ENCODE measurements at places on chromosomes 12 and 14. TPM values are rescaled to one million over a fixed set of nuclear protein-coding genes. Genes with fewer than 3 reads are reported as not detected.

GMPR2 gene
- polyA plus RNA-seq, result 52.9 TPM

SLC6A13 gene
- polyA plus RNA-seq, result 0.19 TPM

FAM186B gene
- 0.12 TPM for polyA plus RNA-seq

A2M gene
- 0.15 TPM for polyA plus RNA-seq

TARBP2 gene
- polyA plus RNA-seq, result 135 TPM

LGR5 gene
- 0.13 TPM for polyA plus RNA-seq

FAM216A gene
- 24.6 TPM for polyA plus RNA-seq

CCDC197 gene
- polyA plus RNA-seq, result not detected

MIS18BP1 gene
- 13.1 TPM for polyA plus RNA-seq

PLXNC1 gene
- polyA plus RNA-seq, result 0.86 TPM

CTSG gene
- not detected for polyA plus RNA-seq

ARG2 gene
- polyA plus RNA-seq, result 59.1 TPM

ARHGAP9 gene
- 7.0 TPM for polyA plus RNA-seq

GPRC5D gene
- 0.45 TPM for polyA plus RNA-seq

MYBPC1 gene
- not detected for polyA plus RNA-seq

INHBC gene
- 0.30 TPM for polyA plus RNA-seq

RPGRIP1 gene
- polyA plus RNA-seq, result 0.35 TPM

RNASE3 gene
- polyA plus RNA-seq, result not detected

EML5 gene
- polyA plus RNA-seq, result 0.39 TPM

RAB15 gene
- polyA plus RNA-seq, result 38.8 TPM

SOX5 gene
- 1.9 TPM for polyA plus RNA-seq

AICDA gene
- polyA plus RNA-seq, result not detected

PLBD1 gene
- polyA plus RNA-seq, result 6.3 TPM

ASB2 gene
- polyA plus RNA-seq, result 3.2 TPM

FAM222A gene
- 0.94 TPM for polyA plus RNA-seq

C12orf54 gene
- polyA plus RNA-seq, result not detected

TMEM132D gene
- polyA plus RNA-seq, result 2.8 TPM

RFX4 gene
- polyA plus RNA-seq, result 0.05 TPM

RABGGTA gene
- 65.1 TPM for polyA plus RNA-seq

WNT5B gene
- 1.2 TPM for polyA plus RNA-seq

MORN3 gene
- polyA plus RNA-seq, result 0.39 TPM

RASAL1 gene
- 5.9 TPM for polyA plus RNA-seq

PPP1R36 gene
- 0.25 TPM for polyA plus RNA-seq

PYM1 gene
- polyA plus RNA-seq, result 37.3 TPM

IFT81 gene
- 4.1 TPM for polyA plus RNA-seq

SMCO2 gene
- 0.11 TPM for polyA plus RNA-seq

TAMALIN gene
- polyA plus RNA-seq, result 2.6 TPM

TTC9 gene
- polyA plus RNA-seq, result 21.0 TPM

KRT82 gene
- polyA plus RNA-seq, result not detected

AGAP2 gene
- 1.5 TPM for polyA plus RNA-seq

KRT74 gene
- not detected for polyA plus RNA-seq

GPR162 gene
- polyA plus RNA-seq, result 9.5 TPM

ITGB7 gene
- polyA plus RNA-seq, result 0.25 TPM

CLEC7A gene
- 0.06 TPM for polyA plus RNA-seq

CLEC2D gene
- 4.2 TPM for polyA plus RNA-seq

STRN3 gene
- polyA plus RNA-seq, result 4.8 TPM

AQP6 gene
- 0.06 TPM for polyA plus RNA-seq

RDH12 gene
- 1.3 TPM for polyA plus RNA-seq

Measured in H1 (cell line).